Stimulated activated CD8-positive, alpha-beta memory T cell treated with anti-CD3 and anti-CD28 coated beads, Interleukin-4, amount 100 ng/mL, for 1 hour (primary cell): ENCODE measurements at places on chromosomes 6 and 20.

- DNase-seq: no peak
Observed at GRCh38 chr6:11810854-11811643, 32.4 kb upstream of the ADTRP start.

GRCh38 chr20:14765370-14765701 is 427.9 kb upstream of the FLRT3 start:
- no peak for DNase-seq

DNA sequence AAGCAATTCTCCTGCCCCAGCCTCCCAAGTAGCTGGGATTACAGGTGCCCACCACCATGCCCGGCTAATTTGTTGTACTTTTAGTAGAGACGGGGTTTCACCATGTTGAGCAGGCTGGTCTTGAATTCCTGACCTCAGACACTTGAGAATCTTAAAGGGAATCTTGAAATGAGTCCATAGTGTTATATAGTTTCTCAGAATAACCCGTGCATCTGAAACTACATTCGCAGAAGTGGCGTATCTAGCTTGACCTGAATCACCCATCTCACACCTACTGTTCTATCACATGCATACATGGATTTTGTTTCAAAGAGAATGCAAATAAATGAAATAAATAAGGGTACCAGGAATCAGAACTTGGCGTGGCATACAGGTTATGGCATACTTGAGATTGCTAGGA is 65.0 kb downstream of the NCOA7 start:
- no peak for DNase-seq

DNA sequence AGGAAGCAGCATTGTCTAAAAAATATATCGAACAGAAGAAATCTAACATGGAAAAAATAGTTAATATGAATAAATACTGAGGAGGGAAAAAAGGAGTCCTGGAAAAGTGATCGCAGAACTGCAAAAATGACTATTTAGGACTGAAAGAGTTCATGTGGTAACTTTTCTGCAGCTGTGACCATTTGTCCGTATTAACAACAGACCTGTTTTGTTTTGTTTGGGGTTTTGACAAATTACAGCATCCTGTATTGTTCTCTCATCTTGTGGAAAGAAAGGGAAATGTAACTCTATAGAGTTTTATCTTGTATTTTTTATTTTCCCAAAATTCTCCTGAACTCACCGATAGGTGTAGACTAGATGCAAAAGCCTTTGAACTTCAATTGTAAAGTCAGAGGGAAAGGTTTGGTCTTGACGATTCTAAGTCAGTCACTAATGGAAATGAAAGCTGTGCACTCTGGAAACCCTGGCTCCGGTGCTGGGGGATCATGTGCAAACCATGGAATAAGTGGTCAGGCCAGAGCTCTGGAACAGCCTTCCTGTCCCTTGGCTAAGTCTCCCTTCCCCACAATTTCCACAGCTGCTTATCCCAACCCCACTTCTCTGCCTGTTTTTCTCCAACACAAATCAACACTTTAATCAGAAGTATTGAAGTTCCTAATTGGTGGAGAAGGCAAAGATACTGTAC is 51.2 kb upstream of the MARCKS start:
- DNase-seq: no peak

GRCh38 chr6:14516956-14517355 is 399.4 kb downstream of the CD83 start:
- no peak for DNase-seq

GRCh38 chr6:16493112-16493511 is 254.7 kb downstream of the GMPR start:
- DNase-seq: no peak

GRCh38 chr6:12012038-12012557 is at the start of gene HIVEP1:
HIVEP1 (plus strand) TSS chr6:12012312; CDS start chr6:12015629, 3,317 bp downstream.
- DNase-seq: no peak

- no peak for DNase-seq
Observed at GRCh38 chr20:20785226-20785625, 72.8 kb upstream of the RALGAPA2 start.
